ENCODE measurements at places on chromosomes 6 and 20.
A peak's percentile ranks its signal among the peaks of the same experiment; 100 is the strongest.

DNA sequence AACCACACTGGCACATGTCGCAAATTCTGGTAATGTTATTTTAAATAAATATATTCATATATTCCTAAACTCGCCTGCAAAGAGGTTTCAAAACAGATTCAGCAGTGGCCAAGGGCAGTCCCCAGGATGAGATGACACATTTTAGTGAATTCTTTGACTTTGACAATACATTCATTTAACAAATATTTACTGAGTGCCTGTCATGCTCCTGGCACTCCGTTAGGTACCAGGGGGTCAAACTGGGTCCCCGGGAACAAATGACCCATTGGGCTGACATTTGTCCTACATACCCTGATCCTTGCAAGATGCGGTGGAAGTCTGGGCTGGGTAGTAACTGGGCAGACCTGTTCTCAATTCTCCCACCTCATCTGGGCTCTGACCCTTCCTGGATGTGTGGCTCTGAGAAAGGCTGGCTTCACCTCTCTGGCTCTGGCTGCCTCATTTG, 74.9 kb downstream of the FYN start:
- no peak for DNase-seq

GRCh38 chr6:163459536-163459935, 45.0 kb downstream of the QKI start:
- no peak for DNase-seq

DNA sequence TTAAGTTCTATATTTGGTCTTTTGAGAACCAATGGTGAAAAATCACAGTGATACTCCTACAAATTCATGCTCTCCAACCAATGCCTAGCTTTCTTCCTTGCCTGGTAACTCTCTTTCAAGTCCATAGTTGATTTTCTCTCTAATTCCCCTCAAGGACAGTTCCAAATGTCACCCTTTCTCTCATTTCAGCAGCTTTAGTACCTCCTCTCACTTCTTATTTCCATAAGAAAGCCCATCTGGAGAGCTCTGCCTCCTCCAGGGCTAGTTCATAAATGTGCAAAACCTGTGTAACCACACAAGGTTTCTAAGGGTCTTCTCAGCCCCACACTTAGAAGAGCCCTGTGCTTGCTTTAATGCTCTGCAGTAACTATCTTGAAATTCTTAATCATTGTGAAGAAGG, 155.4 kb upstream of the PLCB4 start:
- no peak for DNase-seq

GRCh38 chr6:42251911-42252637, 34.4 kb upstream of the MRPS10 start:
- peak; percentile 15 for DNase-seq

GRCh38 chr20:17648315-17648646, 33.8 kb downstream of the RRBP1 start:
- no peak for DNase-seq

- no peak for DNase-seq
These were observed 254.8 kb downstream of the CDC5L start for GRCh38 chr6:44642349-44642748.

DNA sequence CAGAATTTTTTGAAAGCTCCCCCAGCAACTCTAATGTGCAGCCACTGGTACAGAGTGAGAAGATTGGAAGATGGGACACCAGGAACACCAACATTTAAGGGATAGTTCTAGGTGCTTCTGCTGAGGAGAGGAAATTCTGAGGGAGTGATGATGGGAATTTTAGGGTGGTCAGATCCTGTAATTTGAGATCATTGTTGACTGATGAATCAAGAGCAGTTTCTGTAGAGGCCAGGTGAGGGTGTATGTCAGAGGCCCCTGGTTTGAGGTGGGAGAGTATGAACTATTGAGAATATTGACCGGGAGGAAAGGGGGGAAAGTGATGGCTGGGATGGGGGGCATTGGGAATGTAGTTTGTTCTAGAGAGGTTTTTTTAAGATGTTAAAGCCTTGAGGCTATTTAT, 47.2 kb downstream of the PTPRA start:
- no peak for DNase-seq

- no peak for DNase-seq
These were observed 8.5 kb upstream of the DDX27 start for GRCh38 chr20:49210757-49211110.

DNA sequence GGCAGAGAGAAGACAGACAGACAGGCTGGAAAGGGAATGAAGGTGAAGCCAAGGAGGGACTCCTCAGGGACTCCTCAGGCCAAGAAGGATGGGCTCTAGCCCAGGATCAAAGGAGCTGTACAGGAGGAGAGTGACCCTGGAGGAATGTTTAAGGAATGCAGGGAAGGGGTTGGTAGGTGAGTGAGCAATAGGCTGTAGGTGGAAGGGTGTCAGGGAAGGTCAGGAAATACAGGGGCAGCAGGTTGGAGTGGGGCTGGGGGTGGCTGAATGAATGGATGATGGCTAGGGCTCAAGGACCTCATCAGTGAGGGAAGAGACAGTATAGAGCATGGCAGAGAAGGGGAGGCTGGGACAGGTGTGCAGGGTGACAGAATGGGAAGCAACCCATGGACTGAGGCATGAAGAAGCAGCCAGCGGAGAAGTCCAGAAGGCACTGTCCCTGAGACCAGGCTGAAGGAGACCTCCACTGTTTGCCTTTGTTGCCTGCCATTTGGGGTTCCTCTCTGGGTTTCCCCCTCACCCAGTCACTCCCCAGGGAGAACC, 13.2 kb downstream of the SYNGAP1 start:
- no peak for DNase-seq

DNA sequence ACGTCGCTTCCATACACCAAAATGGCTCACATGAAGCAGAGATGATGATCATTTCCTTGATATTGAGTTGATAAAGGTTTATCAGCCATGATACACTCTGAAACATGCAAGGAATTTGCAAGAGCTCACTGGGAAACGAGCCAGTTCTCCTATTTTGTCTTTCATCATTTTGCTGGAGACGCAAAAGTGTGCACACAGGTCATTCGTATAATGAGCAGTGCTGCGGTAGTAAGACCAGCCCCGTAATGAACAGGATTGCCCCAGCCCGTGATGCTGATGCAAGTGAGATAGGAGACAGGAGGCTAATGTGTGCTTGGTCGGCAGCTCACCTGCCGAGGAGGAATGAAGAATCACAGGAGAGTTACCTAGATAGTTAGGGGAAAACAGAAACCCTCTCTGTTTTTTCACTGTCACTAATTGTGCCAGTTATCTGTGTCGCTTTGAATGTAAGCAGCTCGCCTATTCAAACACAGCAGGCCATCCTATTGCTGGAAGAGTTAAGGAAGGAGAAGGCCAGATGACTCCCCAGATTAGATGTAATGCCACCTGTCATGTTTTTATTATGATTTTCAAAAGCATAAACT, 391.8 kb downstream of the SAMD5 start:
- no peak for DNase-seq

DNA sequence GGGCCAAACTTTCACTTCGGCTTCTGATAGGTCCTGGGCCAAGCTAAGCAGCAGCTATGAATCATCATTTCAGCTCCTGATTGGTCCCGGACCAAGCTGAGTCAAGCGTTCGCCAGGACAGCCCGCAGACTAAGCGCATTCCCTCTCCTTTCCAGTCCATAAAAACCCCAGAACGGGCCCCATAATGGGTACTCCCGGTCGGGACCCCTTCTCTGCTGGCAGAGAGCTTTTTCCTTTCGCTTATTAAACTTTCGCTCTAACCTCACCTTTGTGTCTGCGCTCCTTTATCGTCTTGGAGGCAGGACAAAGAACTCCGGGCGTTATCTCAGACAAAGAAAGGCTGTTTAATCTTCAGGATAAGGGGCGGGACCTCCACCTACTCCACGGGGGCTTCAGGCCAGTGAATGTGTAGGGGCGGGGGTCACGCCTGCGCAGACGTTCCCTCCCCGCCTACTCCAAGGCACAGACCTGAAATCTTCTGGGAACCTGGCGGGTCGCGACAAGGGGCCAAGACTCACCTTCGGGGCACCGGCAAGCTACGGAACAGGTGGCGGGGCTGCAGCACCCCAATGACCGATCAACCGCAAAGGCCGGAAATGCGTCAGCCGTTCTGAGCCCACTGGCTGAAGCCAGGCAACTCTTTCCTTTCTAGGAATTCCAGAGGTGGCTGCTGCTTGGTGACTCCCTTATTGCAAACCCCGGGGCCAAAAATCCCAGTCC, at the start of gene ZSCAN31:
Gene ZSCAN31, minus strand, starts transcription at position 585 of the 720 bp plus-strand sequence. CDS start 6,465 bp downstream, outside the sequence.
- DNase-seq, result peak; percentile 63

DNA sequence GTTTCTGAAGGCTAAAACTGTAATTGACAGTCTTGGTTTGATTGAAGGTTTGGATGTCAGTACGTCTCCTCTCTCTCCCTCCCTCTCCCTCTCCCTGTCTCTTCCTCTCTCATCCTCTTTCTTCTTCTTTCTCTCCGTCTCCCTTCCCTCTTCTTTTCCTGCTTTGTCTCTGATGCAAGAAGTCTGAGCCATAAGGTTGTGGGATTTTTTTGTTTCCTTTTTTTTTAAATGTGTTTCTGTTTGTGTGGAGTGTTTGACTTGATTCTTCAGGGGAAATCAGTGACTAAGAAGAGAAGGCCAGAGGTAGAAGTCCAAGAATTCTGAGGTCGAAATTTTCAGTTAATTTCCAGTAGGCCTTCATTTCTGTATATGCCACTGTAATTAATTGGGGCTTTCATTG, 111.9 kb downstream of the FOXO3 start:
- no peak for DNase-seq

GRCh38 chr6:3285049-3285639, 26.4 kb downstream of the PSMG4 start:
- no peak for DNase-seq

GRCh38 chr6:41200296-41200900, 551 bp downstream of the TREML2 start:
- no peak for DNase-seq

DNA sequence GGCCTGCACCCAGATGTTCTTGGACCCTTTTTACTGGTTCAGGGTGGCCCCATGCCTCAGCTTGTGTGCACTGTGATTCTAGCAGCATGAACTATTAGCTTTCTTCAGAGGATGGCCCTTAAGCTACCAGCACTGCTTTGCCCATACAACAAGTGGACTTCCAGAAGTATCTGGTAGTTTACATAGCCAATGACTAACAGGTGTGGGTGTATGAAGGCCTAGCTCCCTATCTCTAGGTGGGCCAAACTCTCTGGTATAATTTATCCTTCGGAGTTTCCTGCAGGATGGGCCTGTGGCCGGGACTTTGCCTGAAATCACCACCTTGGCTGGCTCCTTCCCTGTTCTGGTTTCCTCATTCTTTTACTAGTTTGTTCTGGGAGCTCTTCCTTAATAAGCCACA, 26.1 kb upstream of the JAG1 start:
- DNase-seq, result no peak

DNA sequence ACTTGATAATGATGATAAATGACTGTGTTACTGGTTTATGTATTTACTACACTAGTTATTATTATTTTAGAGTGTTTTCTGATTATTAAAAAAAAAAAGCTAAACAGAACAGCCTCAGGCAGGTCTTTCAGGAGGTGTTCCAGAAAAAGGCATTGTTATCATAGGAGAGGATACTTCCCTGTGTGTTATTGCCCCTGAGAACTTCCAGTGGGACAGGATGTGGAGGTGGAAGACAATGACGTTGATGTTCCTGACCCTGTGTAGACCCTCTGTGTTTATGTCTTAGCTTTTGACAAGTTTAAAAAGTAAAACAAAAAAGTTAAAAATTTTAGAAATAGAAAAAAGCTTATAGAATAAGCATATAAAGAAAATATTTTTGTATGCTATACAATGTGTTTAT, 49.1 kb downstream of the NCOA7 start:
- no peak for DNase-seq

DNA sequence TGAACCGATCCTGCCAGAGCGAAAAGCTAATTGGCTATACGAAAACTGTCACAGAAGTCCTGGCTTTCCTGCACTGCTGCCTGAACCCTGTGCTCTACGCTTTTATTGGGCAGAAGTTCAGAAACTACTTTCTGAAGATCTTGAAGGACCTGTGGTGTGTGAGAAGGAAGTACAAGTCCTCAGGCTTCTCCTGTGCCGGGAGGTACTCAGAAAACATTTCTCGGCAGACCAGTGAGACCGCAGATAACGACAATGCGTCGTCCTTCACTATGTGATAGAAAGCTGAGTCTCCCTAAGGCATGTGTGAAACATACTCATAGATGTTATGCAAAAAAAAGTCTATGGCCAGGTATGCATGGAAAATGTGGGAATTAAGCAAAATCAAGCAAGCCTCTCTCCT, 14.2 kb downstream of the CCR6 start:
- DNase-seq, result no peak

DNA sequence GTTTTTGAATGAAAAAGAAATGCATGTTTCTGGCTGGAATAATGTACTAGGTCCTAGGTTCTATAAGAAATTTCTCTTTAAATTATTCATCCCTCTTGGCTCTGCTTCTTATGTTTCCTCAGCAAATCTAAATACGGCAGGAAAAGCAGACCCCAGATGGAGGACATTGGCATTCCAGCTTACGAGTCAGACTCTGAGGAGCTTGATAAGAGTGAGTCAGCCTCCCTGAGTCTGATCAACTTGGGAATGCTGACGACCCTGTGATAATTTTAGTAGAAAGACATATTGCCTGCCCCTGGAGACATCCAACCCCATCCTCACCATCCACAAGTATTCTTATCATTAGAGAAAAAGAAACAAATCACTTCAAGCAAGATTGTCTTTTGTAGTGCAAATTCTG, 509.7 kb upstream of the MARCKS start:
- DNase-seq, result no peak

GRCh38 chr20:55004044-55004443, 528.7 kb downstream of the DOK5 start:
- no peak for DNase-seq

DNA sequence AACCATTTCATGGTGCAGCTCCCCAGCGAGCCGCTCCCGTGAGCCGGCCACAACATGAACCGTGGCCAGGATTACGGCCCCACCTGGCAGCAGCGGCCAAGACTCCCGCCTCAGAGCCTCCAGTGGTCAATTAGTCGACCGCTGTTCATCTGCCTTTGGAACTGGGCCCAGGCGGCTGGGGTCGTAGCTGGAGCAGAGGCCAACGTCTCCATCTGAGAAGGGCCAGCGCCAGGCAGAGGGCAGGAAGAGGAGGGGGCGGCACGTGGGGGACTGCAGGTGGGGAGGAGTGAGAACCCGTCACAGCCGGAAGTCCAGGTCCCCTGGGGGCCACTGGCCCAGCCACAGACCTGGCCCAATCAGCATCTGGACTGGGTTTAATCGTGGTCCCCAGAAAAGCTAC, 184.3 kb downstream of the TAF4 start:
- no peak for DNase-seq

DNA sequence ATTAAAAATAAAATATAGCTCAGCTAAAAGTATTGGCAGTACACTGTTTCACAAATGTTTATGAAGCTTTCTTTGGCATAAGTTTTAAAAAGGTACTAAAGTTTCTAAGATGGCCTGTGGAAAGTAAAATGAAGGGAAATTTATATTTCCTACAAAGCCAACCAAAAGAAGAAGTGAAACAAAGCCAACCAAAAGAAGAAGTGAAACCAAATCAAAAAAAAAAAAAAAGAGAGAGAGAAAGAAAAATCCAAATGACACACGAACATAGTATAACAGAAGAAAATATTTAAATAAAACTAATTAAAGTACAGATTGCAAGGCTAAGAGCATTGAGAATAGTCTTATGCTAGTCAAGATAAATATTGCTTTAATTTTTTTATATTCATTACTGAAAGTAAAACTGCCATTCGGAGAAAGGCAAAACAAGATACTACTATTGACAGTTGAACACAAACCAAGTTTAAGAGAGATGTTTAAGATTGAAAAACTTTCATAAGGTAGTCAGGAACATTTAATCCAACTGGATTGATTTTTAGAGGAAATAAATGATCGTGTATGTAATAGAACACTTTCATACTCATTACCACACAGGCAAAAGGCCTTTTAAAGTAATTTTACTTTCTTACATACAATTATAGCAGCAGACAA, 12.8 kb upstream of the KHDRBS2 start:
- DNase-seq, result no peak

- DNase-seq, result no peak
These were observed 356.9 kb upstream of the MARCKS start for GRCh38 chr6:113500221-113500620.

- no peak for DNase-seq
These were observed at the start of gene TFAP2C for GRCh38 chr20:56628873-56629463. Gene TFAP2C (plus strand): TSS chr20:56629306. CDS start chr20:56629545, 239 bp downstream.

Data from nucleus accumbens (tissue), 56 donors.